ENCODE measurements at places on chromosomes 1 and 21.
A peak's percentile ranks its signal among the peaks of the same experiment; 100 is the strongest.

- no peak for DNase-seq
Measured at GRCh38 chr21:31286621-31287020, 57.4 kb downstream of the TIAM1 start.

- DNase-seq, result no peak
Measured at GRCh38 chr1:7905262-7905661, 35.4 kb downstream of the TNFRSF9 start.

DNA sequence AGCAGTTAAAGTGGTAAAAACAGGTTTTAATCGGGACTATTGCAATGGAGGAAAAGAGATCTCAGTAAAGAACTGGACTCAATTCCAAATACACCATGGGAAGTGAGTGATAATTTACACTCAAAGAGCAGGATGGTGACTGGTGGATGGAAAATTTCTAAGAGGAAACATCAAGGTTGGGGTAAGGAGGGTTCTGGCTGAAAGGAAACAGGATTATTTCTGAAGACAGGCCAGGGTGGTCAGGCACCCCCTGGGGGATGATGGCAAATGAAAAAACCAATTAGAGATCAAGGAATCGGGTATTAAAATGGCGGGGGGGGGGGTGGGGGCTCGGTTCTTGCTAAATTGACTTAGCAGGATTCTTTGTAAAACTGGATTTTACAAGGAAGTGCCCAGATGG is 12.3 kb upstream of the HSD11B1 start:
- DNase-seq, result no peak

- no peak for DNase-seq
Measured at GRCh38 chr1:187839873-187840272, 1011.1 kb downstream of the PLA2G4A start.

- no peak for DNase-seq
Measured at GRCh38 chr1:64248065-64248464, 44.6 kb downstream of the UBE2U start.

DNA sequence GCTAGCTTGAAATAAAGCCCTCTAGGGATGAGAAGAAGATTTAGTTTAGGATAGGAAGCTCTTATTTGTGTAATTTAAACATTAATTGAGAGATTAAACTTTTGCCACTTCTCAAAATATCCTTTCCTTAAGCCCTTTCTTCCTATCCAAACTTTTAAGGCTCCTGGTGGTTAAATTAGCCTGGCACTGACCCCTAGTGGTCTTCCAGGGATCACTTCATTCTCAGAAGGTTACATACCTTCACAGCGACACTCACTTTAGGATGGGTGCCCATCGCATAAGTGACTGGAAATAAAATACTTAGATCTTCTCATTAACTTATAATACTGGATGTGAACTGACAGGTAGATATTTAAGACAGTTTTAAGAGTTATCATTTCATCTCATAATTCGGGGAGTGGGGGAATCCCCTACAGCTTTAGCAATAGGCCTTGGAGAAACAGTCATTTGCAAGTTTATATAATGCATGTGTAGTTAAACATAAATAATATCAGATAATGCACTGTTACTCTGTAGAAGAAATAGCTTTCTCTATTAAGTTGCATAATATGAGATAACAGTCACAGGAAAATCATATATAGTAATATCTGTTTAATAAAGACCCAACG is 7.4 kb downstream of the LHX9 start:
- DNase-seq, result peak; percentile 45

GRCh38 chr1:116933606-116934515 is 24.1 kb downstream of the PTGFRN start:
- no peak for DNase-seq

DNA sequence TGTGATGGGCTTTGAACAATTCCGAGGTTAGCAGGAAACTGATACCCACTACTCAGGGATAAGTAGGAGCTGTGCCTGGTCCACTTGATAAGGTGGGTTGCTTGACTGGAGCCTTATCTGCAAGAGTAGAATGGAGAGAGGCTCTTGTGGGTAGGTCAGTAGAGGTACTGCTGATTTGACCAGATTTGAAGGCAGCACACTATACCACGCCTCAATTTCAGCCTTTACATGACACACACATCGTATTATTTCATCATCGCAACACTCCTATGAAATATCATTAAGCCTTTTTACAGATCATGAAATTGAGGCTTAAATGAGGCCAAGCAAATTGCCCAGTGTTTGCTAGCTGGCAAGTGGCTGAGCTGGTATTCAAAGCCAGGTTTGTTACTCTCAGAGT is 69.6 kb downstream of the KCNJ15 start:
- DNase-seq, result no peak

DNA sequence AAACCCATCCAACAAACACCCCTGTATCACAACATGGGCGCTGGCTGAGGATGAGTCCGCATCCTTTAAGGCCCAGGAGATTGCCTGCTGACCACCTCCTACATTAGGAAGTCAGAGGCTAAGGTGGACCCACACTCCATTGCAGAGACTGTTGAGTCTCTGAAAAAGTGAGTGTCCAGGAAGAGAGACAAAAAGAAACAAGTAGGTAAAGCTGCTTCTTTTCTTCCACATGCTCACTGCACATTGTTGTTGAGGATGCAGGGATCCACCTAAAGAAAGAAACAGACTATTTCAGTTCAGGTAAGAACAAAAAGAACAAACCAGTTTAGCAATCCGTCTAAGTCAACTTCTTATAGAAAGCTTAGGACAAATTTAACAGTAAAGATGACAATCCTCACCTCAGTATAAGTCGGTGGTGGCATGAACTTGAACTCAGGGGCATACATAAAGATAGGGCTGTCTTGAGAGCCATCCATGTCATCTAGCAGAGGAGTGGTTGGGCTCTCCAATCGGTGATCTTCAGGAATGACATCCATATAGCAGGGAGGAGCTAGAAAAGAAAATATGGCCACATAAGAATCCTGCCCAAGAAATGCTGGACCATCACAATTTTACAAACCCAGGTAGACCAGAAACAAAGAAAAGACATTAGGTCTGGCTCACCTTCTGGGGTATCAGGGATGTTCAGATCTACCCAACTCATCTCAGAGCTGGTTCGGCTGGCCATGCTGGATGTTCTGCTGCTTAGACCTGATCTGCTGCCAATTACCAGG is 2.6 kb downstream of the TXNIP start:
- no peak for DNase-seq

GRCh38 chr1:101344745-101345144 is 107.9 kb downstream of the S1PR1 start:
- no peak for DNase-seq

- no peak for DNase-seq
Measured at GRCh38 chr1:43688594-43689000, 18.7 kb upstream of the ST3GAL3 start.

- no peak for DNase-seq
Measured at GRCh38 chr1:3034162-3034561, 12.9 kb downstream of the ACTRT2 start.

DNA sequence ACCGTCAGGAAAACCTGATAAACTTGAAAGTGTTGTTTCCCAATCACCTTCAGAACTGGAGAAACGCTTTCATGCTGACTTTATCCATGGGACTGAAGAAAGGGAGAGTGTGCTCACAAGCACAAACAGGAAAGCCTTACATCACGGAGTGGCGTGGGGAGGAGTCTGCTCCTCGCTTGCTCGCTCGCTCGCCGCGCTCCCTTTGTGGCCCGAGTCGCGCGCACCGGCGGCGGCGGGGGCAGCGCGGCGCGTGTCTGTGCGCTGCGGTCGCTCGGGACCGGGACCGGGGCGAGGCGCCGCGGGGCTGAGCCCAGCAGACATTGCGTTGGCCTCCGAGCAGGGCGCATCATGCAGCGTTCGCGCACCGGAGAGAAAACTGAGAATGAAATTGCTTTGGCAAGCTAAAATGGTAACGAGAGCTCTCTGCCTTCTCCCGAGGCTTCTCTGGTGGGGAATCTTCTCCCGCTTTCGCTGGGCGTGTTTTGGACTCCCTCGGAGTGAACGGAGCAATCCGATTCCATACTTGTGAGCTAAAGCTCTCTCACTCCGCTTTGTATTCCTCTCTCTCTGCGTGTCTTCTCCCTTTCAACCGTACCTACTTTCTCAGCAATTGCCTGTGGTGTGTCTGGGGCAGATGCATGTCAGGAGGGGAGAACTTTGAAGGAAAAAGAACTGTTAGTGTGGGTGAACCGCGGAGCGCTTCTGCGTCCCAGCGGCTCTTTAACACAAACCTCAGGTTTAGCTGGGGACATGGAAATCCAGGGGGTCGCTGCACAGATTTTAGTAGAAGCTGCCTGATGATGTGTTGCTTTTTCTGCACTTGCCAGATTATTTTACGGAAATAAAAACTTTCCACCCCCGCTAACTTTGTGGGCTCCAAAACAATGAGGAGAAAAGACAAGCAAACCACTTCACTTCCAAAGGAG is at the start of gene RGL1:
TSS of gene RGL1 (plus strand) at position 205 of the 926 bp plus-strand sequence. CDS start at position 383, 178 bp downstream.
- DNase-seq, result peak; percentile 40

DNA sequence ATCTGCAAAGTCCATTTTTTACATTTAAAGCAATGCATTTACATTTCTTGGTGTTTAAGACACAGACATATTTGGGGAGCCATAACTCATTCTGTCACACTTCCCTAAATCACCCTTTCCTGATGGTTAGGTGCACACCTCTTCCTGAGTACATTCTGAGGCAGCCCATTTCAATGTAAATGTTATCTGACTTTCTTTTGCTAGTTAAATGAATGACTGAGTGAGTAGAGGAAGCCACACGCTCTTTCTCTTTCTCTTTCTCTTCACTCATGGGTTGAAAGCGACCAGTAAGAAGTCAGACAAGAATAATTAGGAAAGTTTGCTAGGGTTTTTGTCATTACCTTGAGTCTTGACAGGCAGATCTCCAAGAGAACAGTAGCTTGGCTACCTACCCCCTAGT is 143.1 kb downstream of the S1PR1 start:
- no peak for DNase-seq

DNA sequence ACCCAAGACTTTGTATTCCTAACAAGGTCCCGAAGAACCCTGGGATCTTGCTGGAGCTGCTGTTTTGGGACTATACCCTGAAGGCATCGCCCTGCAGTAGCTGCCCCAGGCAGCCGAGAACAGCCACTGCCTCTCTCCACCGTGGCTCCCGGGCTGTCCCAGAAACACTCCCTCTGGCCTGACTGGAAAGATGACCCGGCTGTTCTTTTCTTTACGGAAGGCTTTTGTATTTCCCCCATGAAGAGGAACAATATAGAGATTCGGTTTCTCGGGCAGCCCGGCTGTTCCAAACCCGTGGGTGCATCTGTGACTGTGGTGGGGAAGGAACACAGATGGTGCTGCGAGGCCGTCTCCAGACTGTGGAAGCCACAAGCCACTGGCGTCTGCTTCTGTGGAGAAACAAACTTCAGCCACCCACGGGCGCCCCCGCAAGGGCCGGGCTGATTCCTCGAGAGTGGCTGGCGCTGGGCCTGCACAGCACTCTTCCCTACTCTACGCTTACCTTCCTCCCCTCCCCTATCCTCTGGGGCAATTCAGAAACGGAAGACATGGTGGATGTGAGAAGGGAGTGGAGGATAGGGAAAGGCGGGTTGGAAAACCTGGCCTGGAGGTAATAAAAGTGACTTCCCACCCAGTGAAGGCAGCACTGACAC is 33.7 kb upstream of the VASH2 start:
- no peak for DNase-seq

DNA sequence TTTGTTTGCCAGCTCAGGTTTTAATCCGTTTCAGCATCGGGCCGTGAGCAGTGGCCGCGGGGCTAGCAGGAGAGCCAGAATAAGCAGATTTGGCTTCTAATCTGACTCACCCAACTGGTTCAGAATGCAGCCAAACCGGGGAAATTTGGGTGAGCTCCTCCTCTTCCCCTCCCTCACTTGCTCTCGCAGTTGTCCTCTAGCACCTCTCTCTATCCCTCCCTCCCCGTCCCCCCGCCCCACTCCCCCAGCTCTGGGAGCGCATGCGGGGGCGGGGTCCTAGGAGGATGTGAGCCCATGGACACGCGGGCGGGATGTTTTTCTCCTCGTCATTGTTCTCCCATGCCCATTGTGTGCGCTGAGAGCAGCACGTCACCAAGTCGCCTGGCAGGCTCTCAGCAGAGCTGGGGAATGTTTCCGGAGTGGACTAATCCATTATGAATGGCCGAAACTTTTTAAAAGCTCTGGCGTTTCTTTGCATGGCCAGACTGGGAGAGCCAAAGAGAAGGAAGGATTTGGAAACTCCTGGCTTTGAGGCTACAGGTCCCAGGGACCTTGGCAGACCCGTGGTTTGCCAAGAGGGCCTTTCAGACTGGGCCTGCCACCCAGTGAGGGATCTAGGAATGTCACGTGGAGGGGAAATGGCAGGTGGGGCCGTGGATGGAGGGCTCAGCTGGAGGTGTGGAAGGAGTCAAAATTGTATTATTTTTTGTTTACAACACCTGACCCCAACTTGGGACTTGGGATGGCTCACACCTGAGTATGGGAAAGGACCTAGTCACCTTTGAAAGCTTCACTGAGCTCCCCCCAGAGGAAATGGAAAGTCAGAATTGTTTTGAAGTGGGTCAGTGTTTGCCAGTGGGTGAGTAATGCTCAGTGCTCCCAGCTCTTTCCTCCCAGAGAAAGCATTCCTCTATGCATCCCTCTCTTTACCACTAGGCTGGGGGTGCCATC is 39.2 kb downstream of the CDK18 start:
- DNase-seq, result peak; percentile 64

DNA sequence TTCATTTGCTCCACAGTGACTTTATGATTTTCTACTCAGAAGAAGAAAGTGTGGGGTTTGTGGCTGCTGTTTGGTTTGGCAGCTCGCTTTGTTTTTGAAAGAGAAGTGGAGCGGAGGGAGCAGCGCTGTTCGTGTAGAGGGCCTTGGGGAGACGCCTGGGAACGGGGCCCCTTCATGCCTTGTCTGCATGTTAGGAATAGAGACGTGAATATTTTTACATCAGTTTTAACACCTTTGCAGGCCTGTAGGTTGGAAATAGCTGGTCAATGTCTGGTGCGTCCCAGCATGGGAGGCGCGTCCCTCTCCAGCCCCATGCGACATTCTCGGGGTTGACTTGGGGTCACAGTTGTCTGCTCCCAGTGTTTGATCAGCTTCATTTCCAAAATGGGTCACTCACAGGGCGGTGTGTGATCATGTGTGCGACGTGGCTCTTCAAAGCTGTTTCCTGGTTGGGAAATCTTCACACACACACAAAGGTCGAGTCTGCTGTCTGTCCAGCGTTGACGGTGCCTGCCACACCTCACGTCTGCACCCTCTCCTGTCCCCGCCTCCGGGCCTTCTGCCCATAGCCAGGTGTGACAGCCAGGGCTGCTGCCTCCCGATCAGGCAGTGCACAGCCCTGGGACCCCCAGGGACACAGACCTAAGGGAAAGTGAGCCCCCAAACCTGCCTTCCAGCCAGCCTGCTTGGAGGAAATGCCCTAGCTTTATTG is 149.2 kb downstream of the PSMG1 start:
- no peak for DNase-seq

GRCh38 chr1:13550663-13551062 is 33.0 kb upstream of the PDPN start:
- DNase-seq, result no peak

- no peak for DNase-seq
Measured at GRCh38 chr1:166785987-166786386, 53.3 kb upstream of the POGK start.

GRCh38 chr1:61124696-61125095 is 42.3 kb downstream of the NFIA start:
- DNase-seq, result no peak

All from activated CD4-positive, alpha-beta memory T cell treated with anti-CD3 and anti-CD28 coated beads for 36 hours (primary cell).